Right cardiac atrium (tissue), 5 donors: ENCODE measurements at places on chromosomes 2 and 18. TPM values are rescaled to one million over a fixed set of nuclear protein-coding genes. Genes with fewer than 3 reads are reported as not detected.

- peak; percentile 58 for DNase-seq
Observed at GRCh38 chr18:44700652-44701051, 20.0 kb downstream of the SETBP1 start.

- DNase-seq = no peak
Observed at GRCh38 chr18:25815659-25816058, 274.8 kb downstream of the SS18 start.

GRCh38 chr18:56637176-56637575 lies 1.2 kb downstream of the TXNL1 start:
- DNase-seq = no peak

RASGRP3 gene
- 38.2 TPM for total RNA-seq
